ENCODE measurements at places on chromosomes 12 and 14.

- DNase-seq, result no peak
These were observed 19.0 kb downstream of the SPRING1 start for GRCh38 chr12:116718655-116719454.

DNA sequence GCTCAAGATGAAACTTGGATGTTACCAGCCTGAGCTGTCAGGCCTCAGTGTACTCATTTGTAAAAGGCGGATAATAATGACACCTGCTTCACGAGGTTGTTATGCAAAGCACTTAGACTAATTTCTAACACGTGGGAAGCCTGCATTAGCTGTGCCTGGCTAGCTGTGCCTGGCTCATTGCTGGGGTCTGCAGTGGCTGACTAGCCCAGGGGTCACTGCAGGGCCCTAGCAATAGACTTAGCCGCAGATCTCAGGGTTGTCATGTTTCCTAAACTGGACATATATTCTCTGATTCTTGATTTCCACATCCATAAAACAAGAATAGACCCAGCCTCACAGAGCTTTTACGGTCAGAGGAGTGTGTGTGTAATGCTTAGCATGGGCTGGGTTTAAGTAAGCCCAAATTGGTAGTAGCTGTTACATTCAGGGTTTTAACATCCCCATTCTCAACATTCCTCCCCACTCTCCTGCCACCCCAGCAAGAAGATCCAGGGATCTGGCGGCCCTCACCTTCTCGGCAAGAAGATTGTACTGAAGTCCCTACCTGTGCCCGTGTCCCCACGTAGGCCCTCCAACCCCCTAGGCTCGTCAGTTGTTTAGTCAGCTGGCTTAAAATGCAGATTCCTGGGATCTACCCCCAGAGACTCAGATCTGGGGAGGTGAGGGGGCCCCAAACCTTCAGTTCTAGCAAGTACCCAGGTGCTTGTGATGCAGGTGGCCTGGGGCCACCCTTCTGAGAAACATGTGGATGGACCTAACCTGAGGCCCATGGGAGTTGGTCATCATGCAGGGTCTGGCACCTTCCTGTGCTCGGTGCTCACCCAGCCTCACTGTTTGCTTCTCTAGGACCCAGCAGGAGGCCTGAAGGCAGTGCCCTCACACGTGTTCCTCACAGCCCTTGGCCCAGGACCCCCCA lies 8.6 kb downstream of the NR4A1 start:
- DNase-seq, result no peak

- peak; percentile 41 for DNase-seq
These were observed 105.2 kb upstream of the CDKN3 start for GRCh38 chr14:54291491-54292191.

GRCh38 chr14:76274324-76274723 lies 101.6 kb upstream of the ESRRB start:
- DNase-seq, result no peak

DNA sequence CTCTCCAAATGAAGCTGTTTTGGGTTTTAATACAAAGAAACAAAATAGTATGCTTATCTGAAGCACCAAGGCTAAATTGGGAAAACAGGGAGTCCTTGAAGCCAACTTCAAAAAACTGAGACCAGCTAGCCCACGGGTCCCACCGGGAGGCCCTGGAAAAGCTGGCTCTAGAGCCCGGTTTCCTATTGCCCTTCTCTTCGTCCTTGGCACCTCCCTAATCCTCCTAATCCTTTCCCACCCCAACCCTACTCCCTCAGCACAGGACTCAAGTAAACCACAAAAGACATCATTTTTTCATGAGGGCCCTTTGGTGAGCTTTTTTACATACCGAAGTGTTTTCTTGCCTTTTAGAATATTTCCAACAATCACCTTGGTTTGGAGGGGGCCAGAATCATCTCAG lies 11.3 kb downstream of the LRRC74A start:
- no peak for DNase-seq

GRCh38 chr14:74618078-74618952 lies 6.3 kb upstream of the LTBP2 start:
- DNase-seq, result peak; percentile 83

- peak; percentile 7 for DNase-seq
These were observed 105.0 kb downstream of the CMKLR1 start for GRCh38 chr12:108234158-108234557.

DNA sequence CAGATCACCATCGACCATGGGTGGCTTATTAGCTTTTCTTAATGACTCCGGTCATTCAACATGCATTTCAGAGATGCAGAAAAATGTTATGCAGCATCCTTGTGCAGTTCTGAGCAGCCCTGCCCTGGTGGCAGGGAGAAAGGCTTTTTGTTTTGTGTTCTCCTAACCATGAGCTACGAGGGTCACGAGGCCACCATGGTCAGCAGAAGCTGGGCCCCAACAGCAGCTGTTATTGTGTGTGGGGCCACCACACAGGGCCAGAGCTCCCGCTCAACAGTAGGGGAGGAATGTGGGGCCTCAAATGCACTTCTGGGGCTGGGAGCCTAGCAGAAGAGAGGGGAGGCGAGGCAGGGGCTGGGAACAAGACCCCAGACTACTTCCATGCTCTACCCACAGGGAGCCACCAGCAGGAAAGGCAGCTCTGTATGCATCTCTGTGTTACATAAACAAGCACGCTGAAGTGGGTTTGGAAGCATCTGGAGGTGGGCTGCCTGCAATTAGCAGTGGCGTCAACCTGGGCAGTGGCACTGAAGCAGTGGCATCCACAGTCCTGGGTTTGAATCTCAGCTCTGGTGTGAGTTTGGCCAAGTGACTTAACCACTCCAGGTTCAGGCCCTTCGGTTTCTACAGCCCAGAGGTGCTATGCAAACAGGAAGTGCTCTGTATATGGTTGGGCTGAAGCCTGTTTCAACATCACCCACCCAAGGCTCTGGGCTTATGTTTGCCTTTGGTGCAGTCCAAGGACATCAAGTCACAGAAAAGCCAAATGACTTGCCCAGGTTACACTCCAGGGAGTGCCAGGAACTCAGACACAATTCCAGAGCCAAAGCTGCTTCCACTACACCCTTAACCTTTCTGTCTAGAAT lies 16.3 kb downstream of the GLTP start:
- DNase-seq, result peak; percentile 28

- peak; percentile 58 for DNase-seq
These were observed 236.5 kb upstream of the PELI2 start for GRCh38 chr14:55881577-55882241.

DNA sequence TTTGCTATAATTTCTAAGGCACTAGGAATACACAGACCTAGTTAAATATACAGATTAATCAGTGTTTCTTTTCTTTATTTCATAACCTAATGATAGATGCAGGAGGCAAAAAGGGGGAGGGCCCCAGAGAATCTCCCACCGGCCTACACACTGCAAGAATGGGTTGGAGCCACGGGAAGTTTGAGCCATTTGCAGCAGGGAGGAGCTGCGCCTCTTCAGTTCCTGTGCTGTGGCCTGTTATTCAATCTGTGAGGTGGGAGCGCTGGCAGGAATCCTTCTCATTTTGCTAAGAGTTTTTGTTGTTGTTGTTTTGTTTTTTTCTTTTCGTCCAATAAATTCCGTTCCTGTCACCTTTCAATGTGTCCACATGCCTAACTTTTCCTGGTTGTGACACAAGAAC lies 251.3 kb upstream of the RPL10L start:
- DNase-seq, result no peak

DNA sequence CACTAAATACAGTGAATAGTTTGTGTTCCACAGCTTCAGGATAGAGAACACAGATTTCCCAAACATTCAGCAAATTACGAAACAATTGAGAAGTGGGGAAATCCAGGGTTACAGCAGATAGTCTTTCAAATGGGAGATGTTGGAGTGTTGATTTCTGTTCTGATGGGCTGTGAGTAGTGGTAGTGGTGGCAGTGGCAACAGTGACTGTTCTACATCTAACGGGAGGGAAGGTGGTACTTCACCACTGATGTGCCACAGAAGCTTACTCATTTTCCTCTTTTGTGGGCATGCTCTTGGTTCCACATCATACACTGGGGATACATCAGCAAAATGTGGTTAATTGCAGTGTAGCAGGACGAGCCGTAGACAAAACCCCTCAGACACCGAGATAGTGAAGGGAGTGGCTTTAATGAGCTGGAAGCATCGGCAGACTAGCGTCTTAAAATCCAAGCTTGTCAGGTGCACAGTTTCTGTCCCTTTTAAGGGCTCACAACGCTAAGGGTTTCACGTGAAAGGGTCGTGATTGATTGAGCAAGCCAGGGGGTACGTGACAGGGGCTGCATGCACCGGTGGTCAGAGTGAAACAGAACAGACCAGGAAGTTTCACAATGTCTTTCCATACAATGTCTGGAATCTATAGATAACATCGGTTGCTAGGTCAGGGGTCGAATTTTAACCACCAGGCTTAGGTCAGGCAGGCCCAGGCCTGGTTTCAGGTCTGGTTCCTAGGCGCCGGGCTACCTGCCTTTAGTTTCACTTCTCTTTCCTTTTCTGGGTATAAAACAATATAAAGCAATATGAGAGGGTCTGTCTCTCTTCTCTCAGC lies 330.6 kb upstream of the FBXO33 start:
- no peak for DNase-seq

GRCh38 chr12:60494244-60494643 lies 898.4 kb downstream of the SLC16A7 start:
- peak; percentile 67 for DNase-seq

DNA sequence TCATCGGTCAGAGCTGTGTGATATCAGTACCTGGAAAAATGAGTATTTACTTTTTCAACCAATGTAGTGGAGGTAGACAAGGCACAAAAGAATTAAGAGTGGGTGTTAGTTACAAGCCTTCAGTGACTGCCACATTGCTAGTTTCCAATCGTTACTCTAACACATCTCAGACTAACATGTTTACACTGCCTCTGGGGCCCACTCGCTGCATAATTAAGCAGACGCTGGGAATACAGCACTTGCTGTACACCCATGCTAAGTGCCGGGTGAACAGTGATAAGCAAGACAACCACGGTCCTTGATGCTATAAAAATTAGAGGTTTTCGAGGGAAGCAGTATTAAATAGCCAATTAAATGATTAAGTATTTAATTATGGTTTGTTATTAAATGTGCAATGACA lies 1147.6 kb downstream of the AACS start:
- no peak for DNase-seq

- no peak for DNase-seq
These were observed 207.7 kb downstream of the SLC6A15 start for GRCh38 chr12:84704856-84705255.

DNA sequence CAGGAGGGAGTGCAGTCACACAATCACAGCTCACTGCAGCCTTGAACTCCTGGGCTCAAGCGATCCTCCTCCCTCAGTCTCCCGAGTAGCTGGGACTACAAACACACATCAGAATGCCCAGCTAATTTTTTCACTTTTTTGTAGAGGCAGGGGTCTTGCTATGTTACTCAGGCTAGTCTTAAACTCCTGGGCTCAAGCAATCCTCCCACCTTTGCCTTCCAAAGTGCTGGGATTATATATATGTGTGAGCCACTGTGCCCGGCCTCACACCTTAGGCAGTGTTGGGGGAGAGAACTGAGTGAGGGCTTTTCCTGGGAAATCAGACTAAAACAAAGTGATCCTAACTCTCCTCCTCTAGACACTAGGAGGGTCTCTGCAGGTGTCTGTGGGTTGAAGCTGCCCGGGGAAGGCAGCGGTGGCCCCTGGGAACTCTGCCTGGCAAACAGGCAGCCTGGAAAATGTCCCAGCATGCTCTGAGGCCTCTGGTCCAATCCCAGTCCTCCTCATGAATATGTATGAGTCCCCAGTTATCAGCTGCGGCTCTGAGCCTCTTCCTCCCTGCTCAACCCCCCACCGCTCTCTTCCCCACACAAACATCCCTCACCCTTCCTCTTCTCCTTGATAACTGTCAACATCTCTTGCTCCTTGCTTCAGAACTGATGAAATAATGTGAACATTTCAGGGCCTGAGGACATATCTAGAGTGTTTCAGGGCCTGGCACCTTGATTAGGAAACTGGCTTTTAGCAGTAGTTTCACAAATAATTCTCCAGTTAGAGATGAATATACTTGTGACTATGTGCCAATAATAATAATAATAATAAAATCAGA lies 7.9 kb upstream of the NAA25 start:
- DNase-seq, result peak; percentile 76

DNA sequence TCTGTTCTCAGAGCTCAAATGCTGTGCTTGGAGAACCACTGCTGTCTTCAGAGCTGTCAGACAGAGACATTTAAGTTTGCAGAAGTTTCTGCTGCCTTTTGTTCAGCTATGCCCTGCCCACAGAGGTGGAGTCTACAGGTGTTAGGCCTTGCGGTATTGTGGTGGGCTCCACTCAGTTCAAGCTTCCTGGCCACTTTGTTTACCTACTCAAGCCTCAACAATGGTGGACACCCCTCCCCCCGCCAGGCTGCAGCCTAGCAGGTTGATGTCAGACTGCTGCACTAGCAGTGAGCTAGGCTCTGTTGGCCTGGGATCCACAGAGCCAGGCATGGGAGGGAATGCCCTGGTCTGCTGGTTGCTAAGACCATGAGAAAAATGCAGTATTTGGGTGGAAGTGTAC lies 323.8 kb downstream of the BCAT1 start:
- no peak for DNase-seq

- no peak for DNase-seq
These were observed 228.1 kb downstream of the SLC15A4 start for GRCh38 chr12:128595609-128596008.

- DNase-seq, result no peak
These were observed 195.9 kb upstream of the PLEKHG7 start for GRCh38 chr12:92506891-92507290.

DNA sequence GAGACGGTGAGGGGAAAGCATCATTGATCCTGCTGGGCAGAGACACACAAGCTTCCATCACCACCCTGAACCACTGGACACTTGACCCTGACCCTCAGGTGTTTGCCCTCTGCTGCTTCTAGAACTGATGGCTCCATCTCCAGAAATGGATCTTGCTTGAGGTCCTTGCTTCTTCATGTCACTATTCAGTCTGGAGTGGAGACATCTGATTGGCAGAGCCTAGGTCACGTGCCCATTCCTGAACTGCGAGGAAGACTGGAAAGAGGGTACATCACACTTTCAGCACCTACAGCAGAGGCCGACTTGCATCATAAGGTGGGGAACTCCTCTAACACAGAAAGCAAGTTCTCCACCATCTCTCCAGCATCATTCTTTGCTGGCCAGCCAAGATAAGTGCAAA lies 106.7 kb upstream of the COCH start:
- DNase-seq, result no peak

- peak; percentile 79 for DNase-seq
These were observed 52.4 kb upstream of the CAPRIN2 start for GRCh38 chr12:30806989-30807694.

- peak; percentile 94 for DNase-seq
These were observed 31.7 kb upstream of the KCNH3 start for GRCh38 chr12:49507139-49507538.

DNA sequence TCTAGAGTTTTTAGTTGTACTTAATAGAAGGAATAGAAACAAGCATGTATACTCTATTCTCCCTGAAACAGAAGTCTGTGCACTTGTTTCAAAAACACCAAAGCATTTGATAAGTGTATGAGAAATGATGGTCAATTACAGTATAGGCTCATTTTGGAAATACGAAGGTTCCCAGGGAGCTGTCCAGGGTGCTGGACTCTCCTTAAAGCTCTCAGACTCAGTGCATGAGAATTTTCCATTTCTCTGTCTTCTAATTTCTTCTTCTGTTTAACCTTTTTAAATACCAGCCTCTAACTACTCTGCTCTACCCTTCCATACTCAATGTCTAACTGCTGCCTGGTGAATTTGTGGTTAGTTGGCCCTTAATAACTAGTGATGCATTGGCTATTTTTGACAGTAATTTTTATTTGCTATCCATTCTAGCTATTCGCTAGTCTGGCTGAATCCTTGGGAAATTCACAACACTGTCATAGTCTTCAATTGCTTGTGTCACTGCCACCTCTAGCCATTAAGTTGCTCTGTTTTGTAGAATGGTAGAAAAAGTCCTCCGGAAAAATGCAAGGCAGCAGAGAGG lies 229.2 kb downstream of the NRXN3 start:
- peak; percentile 8 for DNase-seq

GRCh38 chr14:20606190-20606901 lies 15.2 kb upstream of the RNASE12 start:
- DNase-seq, result peak; percentile 22

All from fibroblast of skin of scalp (primary cell).